ENCODE measurements at places on chromosomes 3 and 15.

DNA sequence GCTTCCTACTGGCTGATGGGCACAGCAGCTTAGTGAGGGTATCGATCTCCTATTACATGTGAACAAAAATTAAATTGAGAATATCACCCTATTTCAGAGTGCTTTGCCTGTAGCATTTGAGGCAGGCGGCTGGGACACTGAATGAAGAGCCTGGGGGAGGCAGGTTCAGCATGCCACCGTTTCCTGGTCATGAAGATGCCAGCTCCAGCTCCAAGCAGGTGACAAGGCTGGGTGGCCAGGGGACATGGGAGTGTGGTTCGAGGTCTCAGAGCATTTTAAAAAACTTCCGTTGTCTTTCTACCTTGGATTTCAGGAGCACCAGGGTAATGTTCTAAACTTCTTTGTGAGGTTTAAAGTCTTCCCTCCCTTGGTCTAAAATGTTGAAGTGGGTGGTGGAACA lies 158.2 kb downstream of the RPLP1 start:
- no peak for DNase-seq

GRCh38 chr3:128706086-128706615 lies 19.8 kb upstream of the RAB7A start:
- DNase-seq = no peak

- no peak for DNase-seq
Observed at GRCh38 chr15:53869044-53869805, 109.0 kb upstream of the UNC13C start.

DNA sequence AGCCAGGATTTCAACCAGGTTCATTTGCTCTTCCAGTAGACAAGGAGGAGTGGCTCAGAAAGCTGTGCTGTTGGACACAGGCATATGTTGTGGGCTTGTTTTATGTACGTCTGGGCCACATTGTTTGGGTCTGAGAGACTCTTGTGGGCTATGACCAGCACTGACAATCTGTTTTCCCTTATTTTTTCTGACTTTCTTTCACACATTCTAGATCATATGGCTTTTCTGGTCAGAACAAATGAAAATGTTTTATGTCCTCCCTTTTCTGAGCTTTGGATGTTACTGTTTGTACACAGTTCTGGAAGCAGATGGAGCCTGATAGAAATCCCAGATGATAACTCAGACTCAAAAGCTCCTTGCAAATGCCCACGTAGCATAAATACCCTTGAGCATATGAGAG lies 85.8 kb upstream of the RGMA start:
- no peak for DNase-seq

DNA sequence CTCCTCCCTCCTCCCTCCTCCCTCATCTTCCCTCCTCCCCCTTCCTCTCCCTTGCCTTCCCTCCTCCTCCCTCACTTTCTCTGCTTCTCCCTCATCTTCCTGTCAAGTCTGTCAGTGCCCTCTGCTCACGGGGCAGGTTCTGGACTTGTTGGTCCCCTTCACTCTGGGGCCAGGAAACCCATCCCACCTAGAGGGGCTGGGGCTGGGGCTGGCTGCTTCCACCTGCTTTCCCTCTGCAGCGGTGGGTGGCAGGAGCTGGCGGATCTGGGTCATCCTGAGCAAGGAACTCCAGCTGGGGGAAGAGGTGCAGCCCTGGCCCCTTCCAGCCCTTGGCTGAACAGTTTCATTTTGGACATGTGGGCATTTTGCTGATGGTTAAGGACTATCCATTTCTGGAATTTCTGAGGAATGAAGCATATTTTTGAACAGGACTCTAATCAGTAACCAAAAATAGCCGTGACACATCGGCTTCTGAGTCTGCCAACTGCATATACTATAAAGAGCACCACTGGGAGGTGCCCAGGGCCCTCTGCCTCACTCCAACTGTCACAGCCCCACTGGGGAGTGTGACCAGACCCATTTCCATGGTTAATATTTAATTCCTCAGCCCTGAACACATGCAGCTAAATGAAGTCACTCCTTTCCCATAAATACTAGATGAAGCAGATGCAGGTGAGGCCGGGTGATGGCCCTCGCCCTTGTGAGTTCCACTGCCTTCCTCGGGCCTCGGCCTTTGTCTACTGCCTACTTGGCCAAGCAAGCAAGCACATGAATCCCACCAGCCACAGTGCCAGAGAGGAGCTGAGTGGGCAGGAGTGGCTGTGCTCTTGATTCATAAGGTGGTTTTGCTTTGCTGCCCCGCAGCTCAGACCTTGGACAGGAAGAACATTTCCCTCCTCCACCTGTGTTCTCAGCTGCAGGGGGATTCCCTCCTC lies 39.8 kb downstream of the CHDH start:
- DNase-seq = no peak

DNA sequence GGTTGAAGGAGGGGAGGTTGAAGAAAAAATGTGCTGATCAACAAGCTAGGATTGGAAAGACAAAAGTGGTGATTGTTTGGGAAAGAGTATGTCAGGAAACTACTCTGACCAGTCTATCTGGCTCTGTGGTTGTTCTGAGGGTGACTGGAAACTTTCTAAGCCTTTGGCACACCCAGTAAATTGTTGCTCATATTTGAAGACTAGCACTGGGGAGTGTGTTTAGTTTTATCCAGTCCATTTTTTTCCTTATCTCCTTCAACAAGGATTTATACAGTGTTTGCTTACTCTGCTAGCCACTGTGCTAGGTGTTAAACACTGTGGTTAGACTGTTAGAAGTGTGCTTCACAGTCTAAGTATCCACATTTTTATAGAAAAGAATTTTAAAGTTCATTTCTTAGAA lies 28.8 kb downstream of the PPM1L start:
- DNase-seq = no peak

DNA sequence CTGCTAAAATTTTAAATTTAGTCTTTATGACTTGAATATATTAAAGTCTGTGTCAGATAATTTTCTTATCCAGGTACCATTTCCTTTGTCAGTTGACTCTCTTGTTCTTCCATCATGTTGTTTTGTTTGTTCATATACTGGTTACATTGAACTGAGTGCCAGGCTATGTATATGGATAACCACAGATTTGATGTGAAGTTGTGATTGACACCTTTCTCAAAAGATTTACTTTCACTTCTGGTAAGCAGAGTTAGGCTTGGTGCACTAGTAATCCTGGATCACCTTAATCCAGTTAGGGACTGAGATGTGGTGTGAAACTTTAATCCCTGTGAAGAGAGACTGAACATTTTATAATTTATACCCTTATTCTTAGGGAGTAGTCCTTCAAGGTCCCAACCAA lies 99.4 kb downstream of the ADAM10 start:
- no peak for DNase-seq

GRCh38 chr15:77831986-77832385 lies 199.3 kb upstream of the LINGO1 start:
- no peak for DNase-seq

DNA sequence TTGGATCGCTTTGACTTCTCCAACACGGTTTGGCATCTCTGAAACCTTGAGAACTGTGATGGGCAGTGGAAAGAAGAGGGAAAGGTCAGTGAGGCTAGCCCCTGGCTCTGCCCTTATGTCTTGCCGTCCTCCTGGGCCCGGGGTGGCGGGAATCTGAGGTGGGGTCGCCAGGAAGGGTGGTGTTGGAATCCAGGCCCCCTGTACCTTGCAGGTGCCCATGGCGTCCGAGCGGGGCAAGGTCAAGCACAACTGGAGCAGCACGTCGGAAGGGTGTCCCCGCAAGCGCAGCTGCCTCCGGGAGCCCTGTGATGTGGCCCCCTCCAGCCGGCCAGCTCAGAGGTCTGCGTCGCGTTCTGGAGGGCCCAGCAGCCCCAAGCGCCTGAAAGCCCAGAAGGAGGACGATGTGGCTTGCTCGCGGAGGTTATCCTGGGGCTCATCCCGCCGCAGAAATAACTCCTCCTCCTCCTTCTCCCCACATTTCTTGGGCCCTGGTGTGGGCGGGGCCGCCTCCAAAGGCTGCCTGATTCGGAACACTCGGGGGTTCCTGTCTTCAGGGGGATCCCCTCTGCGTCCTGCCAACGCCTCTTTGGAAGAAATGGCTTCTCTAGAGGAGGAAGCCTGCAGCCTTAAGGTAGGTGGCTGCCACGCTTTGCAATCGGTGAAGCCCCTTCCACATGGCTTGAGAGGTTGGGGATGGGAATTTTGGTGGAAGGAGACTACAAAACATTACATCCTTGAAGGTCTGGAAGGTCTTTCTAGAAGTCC lies 907 bp downstream of the TATDN2 start:
- DNase-seq = no peak

DNA sequence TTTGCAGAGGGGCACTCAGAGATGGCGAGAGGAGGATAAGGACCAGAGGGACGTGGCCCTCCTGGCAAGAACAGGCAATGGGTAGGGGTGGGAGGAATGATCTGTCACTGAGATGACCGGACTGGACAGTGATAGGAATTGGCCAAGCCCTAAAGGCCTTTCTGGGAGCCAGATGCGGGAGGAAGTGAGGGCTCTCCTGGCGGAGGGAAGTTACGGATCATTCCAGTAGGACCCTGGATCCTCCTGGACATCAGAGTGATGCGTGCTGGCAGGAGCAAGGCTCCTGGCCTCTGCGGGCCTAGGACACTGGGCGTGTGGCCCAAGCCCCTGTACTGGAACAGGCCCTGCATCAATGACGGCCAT lies 23.4 kb downstream of the KIF7 start:
- no peak for DNase-seq

DNA sequence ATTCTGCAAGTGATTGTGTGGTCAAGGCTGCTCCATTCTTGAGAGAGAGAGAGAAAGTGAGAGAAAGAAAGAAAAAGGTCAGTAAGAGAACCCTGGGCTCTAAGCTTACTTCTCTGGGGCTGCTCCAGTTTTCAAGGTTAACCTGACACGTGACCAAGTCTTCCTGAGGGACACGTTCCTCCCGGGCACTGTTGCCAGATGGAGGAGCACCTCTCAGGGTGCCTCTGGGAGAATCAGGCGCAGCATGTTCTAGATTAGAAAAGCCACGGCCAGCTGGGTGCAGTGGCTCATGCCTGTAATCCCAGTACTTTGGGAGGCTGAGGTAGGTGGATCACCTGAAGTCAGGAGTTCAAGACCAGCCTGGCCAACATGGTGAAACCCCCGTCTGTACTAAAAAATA lies 60.8 kb downstream of the ITGA11 start:
- DNase-seq = no peak

DNA sequence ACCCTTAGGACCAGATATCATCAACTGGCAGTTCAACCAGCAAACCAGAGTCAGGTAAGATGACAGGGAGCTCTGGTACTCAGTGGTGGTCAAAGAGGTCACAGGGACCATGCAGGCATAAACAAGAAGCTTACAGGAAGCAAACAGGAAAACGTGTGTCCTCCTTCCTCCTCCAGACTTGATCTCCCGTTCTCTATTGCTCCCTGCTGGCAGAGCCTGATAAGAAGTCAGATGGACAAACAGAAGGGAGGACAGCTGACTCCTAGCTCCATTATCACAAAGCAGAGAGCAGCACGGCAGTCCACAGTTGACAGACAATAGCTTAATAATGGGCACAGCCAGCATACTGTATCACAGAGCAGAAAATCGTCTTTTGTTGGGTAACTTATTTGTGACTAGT lies 156.5 kb upstream of the SLC2A2 start:
- DNase-seq = no peak

DNA sequence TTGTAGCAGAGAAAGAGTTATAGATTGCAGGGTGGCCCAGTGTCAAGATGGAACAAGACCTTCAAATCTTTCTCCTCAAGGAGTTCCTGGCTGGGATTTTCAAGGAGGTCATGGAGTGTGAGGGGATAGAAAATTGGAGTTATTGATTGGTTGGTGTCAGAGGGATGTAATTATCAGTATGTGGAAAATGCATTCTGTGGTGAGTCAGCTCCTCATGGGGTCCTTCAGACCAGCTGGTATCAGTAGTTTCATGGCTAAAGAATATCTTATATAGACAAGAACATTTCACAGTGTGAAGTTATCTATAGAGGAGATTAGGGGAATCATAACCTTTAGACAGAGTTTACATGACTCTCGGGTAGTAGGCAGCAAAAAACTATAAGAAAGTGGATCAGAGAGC lies 1114.0 kb upstream of the GBE1 start:
- DNase-seq = no peak

DNA sequence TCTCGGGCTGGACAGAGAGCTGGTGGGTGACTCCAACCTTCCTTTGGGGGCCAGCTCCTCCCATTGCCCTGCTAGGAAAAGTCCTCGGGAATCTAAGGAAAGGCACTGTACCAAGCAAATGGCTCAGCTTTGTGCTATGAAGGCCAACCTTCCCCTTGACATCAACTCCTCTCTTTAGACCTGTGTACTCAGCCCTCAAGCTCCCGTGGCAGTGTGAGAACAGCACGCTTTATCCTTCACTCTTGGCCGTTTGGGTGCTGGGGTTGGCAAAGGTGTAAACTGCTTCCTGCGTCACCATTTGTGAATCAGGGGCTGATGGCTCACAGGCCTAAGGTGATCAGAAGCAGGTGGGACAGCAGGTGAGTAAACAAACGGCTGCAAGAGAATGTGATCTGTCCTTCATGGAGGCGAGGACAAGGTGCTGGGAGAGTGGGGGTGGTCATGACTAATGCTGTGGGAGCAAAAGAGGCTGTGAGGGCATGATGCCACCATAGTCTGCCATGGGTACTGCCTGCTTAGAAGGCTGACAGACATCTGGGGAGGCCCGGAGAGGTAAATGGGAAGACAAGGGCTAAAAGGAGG lies 165.2 kb upstream of the TPM1 start:
- DNase-seq = no peak

DNA sequence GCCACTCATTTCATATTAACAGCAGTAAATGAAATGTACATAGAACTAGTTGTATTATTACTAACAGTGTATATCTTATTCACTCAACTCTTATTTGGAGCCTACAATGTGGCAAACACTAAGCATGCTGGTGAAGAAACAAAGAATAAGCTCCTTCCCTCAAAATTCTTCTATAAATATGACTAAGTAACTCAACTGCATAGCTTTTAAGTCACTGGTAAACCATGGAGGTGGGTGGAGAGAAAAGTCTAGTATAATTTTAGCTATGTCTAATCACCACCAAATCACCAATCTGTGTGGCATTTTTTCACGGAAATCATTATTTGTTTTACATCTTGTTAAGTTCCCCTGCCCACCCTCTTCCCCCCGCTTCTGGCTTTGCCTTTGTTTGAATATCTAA lies 17.5 kb downstream of the COPS2 start:
- DNase-seq = no peak

DNA sequence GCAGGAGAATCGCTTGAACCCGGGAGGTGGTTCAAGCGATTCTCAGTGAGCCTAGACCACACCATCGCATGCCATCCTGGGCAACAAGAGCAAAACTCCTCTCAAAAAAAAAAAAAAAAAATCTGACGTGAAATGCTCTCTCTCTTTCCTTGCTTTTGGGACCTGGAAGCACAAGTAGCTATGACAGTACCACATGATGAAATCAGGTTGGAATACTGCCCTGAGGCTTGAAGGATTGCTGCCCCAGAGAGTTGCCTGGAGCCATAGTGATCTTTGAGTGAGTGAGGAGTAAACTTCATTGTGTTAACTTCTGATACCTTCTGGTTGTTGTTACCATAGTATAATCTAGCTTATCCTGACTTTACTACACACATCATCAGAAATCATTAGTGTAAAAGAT lies 23.3 kb downstream of the AKAP13 start:
- no peak for DNase-seq
